ENCODE measurements at places on chromosomes 5 and 9.

- no peak for DNase-seq
Measured at GRCh38 chr9:93112116-93112863, 16.3 kb downstream of the CARD19 start.

DNA sequence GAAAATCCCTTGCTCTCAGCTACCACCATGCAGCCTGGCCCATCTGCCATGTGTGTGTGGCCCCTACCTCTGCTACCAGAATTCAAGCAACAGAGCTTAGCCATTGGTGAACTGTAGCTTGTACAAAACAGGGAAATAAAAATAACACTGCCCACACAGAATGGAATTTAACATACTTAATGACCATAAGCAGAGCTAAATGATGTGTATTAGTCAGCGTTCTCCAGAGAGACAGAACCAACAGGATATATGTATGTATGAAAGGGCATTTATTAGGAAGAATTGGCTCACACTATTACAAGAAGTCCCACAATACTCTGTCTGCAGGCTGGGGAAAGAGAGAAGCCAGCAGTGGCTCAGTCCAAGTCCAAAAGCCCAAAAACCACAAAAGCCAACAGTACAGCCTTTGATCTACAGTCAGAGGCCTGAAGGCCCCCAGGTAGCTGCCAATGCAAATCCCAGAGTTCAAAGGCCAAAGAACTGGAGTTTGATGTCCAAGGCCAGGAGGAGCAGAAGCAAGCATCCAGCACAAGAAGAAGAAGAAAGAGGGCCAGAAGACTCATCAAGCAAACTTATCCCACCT, 318.8 kb downstream of the DNAH5 start:
- no peak for DNase-seq

GRCh38 chr5:107425541-107426031, 245.2 kb downstream of the EFNA5 start:
- DNase-seq = no peak

DNA sequence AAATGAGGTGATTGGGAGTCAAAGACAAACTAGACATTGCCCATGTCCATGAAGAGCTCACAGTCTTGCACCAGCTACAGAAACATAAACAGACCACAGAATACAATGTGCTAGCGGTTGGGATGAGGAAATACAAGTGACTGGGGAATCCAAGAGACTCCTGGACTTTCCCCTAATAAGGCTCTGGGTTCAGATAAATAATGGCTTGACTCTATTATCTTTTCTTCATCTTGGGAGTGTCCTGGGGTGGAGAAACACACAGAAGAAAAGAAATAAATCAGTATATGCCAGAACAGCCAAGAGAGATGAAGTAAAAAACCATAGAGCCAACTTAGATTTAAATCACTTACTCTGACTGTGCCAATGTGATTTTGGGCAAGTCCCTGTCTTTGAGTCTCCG, 227.8 kb downstream of the PAPPA start:
- DNase-seq = no peak

- DNase-seq = no peak
Measured at GRCh38 chr5:78534148-78534904, 114.2 kb downstream of the LHFPL2 start.

GRCh38 chr9:126724226-126724625, 80.6 kb upstream of the ZBTB43 start:
- no peak for DNase-seq

- DNase-seq = no peak
Measured at GRCh38 chr9:26504057-26504456, 388.5 kb downstream of the CAAP1 start.

GRCh38 chr9:102309379-102309778, 570.9 kb upstream of the GRIN3A start:
- DNase-seq = no peak

GRCh38 chr5:98416541-98416940, 356.9 kb upstream of the RGMB start:
- DNase-seq = no peak

DNA sequence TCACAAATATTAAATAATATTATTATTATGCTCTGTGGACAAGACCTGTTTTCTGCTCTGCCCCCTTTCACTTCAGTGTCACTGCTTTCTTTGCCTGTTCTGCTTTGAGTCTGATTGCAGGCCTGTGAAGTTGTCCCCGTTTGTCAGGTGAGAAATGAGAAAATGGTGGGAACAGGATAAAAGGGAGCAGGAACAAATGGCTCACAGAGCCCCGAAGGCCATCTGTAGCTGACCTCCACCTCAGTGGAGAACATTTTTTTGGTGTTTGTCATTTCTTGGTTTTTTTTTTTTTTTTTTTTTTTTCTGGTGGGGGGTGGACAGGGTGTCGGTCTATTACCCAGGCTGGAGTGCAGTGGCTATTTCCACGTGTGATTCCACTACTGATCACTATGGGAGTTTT, 13.2 kb upstream of the S100Z start:
- DNase-seq = no peak

GRCh38 chr5:58860680-58861079, 277.8 kb downstream of the RAB3C start:
- DNase-seq = no peak

DNA sequence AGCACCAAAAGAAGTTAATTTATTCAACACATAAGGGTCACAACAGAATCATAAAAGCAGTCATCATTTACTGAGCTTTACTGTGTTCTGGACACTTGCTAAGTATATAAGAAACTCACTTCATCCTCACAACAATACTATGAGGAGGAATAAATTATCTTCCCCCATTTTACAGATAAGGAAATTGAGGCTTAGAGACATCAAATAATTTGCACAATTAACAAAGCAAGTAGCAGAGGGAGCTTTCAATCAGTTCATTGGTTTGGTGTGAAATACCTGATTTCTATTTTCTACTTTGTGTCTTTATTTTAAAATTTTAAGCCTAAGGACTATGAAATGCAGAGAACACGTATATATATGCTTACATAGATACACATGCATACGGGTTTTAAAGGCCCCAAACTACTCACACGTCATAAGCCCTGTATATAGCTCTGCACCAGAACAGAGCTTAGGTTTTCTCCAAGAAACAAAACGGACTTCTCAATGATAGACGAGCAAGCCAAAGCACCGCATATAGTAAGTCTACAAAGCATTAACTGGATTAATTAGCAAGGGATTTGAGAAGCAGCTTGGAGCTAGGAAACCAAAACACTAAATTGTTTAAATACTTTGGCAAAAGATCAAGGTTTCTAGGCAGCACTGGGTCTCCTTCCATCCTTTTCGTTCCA, 95.6 kb downstream of the DENND1A start:
- DNase-seq = no peak

- DNase-seq = no peak
Measured at GRCh38 chr5:134611515-134611914, 21.1 kb downstream of the SAR1B start.

DNA sequence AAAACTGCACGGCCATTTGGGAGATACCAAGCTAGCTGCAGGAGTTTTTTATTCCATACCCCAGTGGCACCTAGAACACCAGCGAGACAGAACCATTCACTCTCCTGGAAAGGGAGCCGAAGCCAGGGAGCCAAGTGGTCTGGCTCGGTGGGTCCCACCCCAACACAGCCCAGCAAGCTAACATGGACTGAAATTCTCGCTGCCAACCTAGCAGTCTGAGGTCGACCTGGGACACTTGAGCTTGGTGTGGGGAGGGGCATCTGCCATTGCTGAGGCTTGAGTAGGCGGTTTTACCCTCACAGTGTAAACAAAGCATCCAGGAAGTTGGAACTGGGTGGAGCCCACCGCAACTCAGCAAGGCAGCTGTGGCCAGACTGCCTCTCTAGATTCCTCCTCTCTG, 108.9 kb upstream of the CHD1 start:
- no peak for DNase-seq

DNA sequence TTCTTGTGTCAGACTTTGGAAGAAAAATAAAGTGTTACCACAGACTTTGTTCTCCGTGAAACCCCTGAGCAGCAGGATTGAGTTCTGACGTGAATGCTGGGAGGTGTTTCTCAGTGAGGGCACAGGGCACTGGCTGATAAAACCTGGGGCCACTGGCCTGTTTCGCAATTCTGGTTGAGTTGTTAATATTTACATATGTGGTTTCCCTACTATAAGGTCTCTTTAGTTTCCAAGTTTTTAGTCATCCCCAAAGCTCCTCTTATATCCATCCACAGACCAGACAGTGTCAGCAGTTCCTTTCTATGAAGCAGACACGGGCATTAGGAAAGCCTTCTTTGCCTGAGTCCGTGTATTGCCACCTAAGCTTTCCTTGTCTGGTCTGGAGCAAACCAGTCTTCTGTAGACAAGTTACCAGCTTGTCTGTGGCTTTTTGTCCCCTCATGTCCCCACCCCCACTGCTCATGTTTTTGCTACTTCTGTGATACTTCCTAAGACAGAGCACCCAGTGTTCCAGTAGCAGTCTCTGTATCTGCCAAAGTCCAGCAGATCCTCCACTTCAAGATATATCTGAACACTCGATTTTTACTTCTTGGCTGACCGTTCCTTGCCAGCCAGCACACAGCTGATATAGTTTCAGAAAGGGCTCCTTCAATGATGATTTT, 42.0 kb downstream of the ACO1 start:
- DNase-seq = no peak

- no peak for DNase-seq
Measured at GRCh38 chr5:180600554-180601041, 9.3 kb upstream of the SCGB3A1 start.

GRCh38 chr9:3963643-3964369, 336.1 kb downstream of the GLIS3 start:
- no peak for DNase-seq

All from NCI-H1436 treated with DMSO at 0.1 percent for 48 hours (cell line).